ENCODE measurements at places on chromosomes 3 and 15. TPM values are rescaled to one million over a fixed set of nuclear protein-coding genes. Genes with fewer than 3 reads are reported as not detected.

Gene XRN1
- 14.1 TPM for total RNA-seq

DNA sequence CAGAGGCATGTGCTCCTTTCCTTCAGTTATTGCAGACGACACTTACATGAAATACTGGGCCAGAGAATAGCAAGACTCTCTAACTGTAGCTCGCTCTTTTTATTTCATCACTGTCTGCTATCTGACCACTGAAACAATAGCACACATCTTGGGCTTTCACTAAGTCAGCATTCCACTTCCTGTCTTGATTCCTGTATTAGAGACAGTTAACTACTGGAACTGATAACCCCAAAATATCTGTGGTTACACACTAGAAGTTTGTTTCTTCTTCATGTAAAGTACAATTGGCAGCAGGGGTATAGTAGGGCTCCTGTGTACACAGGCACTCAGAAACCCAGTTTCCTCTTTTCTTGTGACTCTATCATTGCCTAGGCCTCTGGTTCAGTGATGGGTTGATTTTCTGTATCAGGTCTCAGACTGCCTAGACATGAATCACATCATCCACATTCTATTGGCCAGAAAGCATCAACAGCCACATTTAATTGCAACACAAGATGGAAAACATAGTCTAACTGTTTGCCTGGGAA is 230.2 kb upstream of the CD96 start:
- DNase-seq, result no peak

DNA sequence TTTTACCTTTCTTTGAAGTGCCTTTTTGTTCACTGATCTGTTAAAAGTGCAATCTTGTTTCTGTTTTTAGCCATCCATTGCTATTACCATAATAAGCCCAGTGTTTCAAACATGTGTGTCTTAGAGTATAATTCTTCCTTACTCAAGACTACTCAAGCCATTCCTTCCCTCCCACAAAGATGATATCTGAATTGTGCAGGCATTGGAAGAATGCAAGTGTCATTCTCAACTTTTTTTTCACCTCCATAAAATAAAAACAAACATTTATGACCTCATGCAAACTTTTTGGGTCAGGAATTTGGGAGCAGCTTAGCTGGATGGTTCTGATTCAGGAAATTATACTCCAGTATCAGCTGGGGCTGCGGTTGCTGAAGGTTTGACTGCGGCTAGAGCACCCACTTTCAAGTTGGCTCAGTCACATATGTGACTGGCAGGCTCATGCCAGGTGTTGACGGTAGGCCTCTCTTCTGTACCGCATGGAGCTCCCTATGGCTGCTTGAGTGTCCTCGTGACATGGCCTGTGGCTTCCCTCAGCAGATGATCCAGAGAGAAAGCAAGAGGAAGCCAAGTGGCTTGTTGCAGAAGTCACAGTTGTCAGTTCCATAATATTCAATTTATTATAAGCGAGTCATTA is 490.8 kb downstream of the CNTN4 start:
- DNase-seq, result no peak

Gene LEKR1
- 0.18 TPM for total RNA-seq

Gene CCDC54
- not detected for total RNA-seq

DNA sequence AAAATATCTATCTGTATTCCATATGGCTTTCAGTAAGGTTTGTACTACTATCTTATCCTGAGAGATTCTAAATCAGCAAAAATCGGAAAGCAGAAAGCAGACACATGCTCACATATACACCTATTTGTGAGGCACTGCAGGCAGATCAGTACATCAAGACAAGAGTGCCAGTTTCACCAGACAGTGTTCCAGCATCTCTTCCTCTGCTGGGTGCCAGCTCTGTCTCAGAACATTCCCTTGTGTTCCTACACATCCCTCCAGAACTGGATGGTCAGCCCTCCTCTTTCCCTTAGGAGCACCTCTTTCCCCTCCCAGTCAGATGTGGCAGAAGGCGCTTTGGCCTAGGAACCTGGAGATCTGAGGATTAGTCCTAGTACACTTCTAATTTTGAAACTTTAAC is 121.3 kb upstream of the IL12A start:
- DNase-seq, result no peak

GRCh38 chr3:39668420-39668819 is 141.0 kb upstream of the MYRIP start:
- no peak for DNase-seq

- no peak for DNase-seq
Measured at GRCh38 chr3:69460034-69460433, 74.1 kb upstream of the FRMD4B start.

- no peak for DNase-seq
Measured at GRCh38 chr15:36882487-36883131, 217.7 kb downstream of the MEIS2 start.

DNA sequence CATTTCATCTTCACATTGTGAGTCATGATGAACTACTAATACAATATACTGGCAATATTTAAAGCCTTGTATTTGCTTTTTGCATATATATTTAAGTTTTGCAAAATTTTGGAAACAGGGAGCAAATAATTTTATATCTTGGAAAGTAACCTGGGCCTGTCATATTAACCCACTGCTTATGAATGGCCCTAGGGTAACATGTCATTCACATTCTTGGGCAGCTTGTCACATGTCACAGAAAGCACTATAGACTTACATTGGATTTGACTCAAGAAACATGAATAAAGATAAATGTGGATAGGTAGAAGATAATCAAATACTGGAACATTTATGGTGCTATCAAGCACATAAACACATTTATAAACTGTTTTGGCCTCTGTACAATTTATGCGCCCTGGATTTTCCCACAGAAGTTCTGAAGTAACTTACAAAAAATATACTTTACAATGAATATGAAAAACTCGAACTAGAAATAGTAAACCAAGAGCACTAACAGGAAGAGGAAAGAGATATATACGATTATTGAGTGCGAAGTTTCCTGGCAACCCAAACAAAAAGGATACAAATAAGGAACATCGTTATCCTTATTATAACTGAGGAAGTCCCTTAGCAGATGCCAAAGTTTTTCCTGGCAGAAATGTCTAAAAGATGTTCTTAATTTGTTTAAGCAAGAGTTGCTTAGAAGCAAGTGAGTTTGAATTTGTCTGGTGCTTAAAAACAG is 257.2 kb downstream of the RBMS3 start:
- DNase-seq, result no peak

Gene SLC28A2
- not detected for total RNA-seq

Gene PGBD4
- total RNA-seq, result 1.1 TPM

- DNase-seq, result no peak
Measured at GRCh38 chr15:78437107-78437761, 782 bp upstream of the IREB2 start.

Gene MUSTN1
- total RNA-seq, result 3.3 TPM

Gene EID1
- total RNA-seq, result 102 TPM

DNA sequence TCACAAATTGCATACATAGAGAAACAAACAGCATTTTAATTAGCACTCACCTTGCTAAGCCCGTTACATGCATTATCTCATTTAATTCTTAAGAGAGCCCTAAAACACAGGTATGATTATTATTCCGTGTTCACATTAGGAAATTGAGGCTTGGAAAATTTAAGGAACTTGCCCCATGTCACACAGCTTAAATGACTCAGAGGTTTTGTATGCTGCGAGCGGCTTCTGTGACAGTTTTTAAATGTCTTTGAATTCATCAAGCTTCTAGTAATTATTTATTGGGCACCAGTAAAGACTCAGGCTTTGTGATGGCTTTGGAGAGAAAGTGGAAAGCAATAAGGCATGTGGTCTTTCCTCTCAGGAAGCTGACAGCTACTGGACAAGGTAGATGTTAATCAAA is 166.7 kb upstream of the THBS1 start:
- no peak for DNase-seq

Gene ZNF660
- total RNA-seq, result 7.8 TPM

Gene PLA2G4D
- 0.07 TPM for total RNA-seq

GRCh38 chr3:120349855-120350125 is 636 bp upstream of the LRRC58 start:
- no peak for DNase-seq

GRCh38 chr3:59783468-59783988 is 733.7 kb upstream of the CFAP20DC start:
- no peak for DNase-seq

DNA sequence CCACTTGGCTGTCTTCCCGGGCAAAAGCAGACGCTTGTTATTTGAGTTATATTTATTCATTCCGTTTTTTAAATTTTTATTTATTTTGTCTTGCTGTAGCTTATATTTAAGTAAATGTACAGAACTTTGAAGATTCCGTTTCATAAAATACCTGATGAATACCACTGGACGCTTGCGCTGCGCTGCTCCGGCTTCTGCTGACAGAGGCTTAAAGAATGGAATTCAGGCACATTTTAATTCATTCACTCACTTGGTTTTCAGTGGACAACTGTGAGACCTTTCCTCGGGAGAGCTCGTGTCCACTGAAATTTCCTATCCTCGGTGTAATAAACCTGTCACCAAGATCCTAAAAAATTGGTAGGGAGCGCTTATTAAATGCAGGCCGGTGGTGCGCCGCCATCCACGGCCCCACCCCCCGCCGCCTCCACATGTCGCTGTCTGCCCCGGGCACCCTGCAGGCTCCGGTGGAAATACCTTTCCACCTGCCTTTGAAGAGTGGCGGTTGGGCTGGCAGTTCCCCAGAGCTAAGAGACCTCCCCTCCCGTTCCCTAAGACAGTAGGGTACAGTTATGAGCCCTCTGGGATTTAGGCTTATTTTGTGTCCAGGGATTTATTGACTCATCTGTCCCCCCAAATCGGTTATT is 62.5 kb upstream of the UBE2E1 start:
- peak; percentile 61 for DNase-seq

- DNase-seq, result no peak
Measured at GRCh38 chr3:31100519-31100918, 206.1 kb upstream of the GADL1 start.

- no peak for DNase-seq
Measured at GRCh38 chr3:129686941-129687340, 80.5 kb upstream of the PLXND1 start.

Gene GPR15
- total RNA-seq, result not detected

DNA sequence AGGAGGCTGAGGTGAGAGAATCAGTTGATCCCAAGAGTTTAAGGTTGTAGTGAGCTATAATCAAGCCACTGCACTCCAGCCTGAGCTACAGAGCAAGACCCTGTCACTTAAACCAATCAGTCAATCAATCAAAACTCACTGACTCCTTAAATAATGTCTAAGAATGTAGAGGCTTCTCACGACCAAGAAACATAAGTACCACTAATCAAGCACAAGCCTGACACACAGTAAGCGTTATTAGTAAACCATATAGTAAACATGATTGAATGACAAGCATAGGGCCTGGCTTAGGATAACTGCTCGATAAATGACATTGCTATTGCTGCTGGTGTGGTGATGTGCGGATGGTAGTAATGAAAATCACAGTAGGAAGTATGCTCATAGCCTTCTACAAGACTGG is 29.4 kb downstream of the C3orf85 start:
- no peak for DNase-seq

- DNase-seq, result no peak
Measured at GRCh38 chr3:191637611-191638010, 176.6 kb downstream of the PYDC2 start.

Gene LPP
- 49.2 TPM for total RNA-seq

DNA sequence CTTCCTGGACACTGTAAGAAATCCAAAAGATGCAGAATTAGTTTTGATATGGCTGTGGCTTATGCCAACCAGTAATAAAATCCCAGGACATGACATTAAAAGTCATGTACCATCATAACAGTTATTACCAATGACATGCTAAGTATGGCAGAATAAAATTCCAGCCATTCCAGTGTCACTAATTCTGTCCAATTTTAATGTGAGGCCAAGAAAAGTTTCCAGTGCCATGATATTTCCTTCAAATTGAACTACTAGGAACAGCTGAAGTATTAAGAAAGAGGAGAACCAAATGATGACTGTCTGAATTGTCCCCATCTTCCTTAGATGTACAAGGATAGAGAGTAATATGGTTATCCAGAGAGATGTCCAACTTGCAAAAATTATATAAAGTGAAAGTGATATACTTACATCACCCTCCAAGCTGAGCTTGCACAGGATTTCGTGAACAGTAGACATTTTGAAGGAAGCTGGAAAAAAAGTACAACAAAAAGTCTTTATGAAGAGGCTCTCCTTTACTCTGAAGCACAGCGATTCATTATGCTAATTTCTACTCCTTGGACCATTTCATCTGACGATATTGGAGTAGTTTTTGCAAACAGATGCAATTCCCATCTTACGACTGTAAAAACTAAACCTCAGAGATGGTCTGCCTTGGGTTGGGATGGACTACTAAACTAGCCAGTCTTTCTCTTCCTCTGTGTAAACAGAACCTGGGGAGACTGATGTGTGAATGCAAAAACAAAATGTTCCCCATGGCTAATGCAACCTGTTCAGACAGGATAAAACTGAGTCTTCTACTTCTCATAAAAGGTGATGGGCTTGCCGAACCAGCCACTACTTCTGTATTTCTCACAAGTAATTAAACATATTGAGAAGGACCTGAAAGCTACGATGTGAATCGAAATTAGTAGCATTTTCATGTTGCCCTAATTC is 11.9 kb downstream of the ANXA2 start:
- DNase-seq, result no peak

Data from WTC11 (cell line).